CD14-positive monocyte (primary cell): ENCODE measurements at places on chromosomes 2 and 18. TPM values are rescaled to one million over a fixed set of nuclear protein-coding genes. Genes with fewer than 3 reads are reported as not detected.

QPCT gene
- polyA plus RNA-seq: 36.0 and 54.7 TPM in 2 replicates

STK11IP gene
- 13.0 TPM for polyA plus RNA-seq

POTEC gene
- polyA plus RNA-seq: not detected

TOGARAM2 gene
- not detected for polyA plus RNA-seq

GRCh38 chr2:62803961-62804360, 98.4 kb downstream of the EHBP1 start:
- DNase-seq: no peak
- peaks cover 5% of the 10 kb centered on the region for H3K36me3 ChIP-seq
- no peak overlapping the region for H3K27ac ChIP-seq
- no peak overlapping the region for H3K4me3 ChIP-seq
- H3K4me1 ChIP-seq: no peaks in the 10 kb centered on the region
- no peaks in the 10 kb centered on the region for H3K27me3 ChIP-seq

GRCh38 chr2:168848225-168848624, 42.0 kb downstream of the SPC25 start:
- no peak for DNase-seq
- H3K4me3 ChIP-seq: no peak overlapping the region
- no peak overlapping the region for H3K27ac ChIP-seq
- H3K4me1 ChIP-seq: no peaks in the 10 kb centered on the region
- H3K36me3 ChIP-seq: peaks cover 6% of the 10 kb centered on the region

DNA sequence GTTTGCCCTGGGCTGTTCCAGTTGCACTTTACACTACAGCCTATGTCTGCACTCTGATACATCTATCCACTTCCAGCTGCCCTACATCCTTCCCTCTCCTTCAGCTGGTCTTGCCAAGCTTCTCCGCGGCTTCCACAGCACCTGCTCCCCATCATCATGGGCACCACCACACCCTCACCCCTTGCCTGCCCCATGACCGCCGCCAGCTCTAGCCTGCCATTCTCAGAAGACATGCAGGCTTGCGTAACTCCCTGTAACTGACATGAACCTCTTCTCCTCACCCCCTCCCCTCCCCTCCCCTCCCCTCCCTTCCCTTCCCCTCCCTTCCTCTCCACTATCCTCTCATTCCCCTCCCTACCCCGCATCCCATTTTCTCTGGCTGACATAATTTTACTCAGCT, 46.0 kb downstream of the PAX8 start:
- no peaks in the 10 kb centered on the region for H3K36me3 ChIP-seq
- DNase-seq: peak; percentile 44
- H3K4me3 ChIP-seq: no peak overlapping the region
- peaks cover 24% of the 10 kb centered on the region for H3K4me1 ChIP-seq

DNA sequence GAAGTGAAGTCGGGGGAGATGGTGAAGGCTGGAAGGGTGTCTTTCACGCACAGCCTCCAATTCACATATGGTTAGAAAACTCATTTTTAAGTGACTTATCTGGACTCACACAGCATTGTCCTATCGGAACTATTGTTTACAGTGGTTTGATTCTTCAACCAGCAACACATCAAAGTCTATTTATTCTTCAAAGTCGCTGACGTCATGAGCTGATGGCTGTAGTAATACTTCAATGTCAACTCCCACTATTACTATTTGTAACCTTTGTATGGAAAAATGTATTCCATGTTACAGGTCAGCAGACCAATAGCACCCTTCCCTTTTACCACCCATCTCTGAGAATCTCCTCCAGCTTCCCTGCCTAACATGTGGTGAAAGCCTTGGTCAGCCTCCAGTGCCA, 47.8 kb upstream of the TMEM163 start:
- no peaks in the 10 kb centered on the region for H3K4me1 ChIP-seq
- no peak overlapping the region for H3K27ac ChIP-seq
- no peaks in the 10 kb centered on the region for H3K36me3 ChIP-seq
- H3K4me3 ChIP-seq: no peak overlapping the region
- DNase-seq: no peak
- H3K27me3 ChIP-seq: no peaks in the 10 kb centered on the region

DNA sequence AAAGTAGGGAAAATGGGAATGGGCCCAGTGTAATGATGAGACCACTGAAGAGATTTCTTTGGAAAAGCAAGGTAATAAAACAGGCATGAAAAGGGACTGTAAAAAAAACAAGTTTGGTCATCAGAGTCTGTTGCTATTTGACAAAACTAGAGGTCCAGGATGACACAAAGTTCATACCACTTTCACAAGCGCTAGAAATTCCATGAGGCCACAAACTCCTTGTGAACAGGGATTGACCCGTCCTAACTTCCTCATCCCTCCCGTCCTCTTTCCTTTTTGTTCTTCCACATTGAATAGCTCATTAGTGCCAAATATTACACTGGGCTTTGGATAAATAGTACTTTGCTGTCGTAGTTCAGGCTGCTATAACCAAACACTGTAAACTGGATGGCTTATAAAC, 188.8 kb upstream of the EPC2 start:
- H3K27ac ChIP-seq: no peak overlapping the region
- H3K36me3 ChIP-seq: no peaks in the 10 kb centered on the region
- H3K4me3 ChIP-seq: no peak overlapping the region
- H3K4me1 ChIP-seq: no peaks in the 10 kb centered on the region

- H3K4me3 ChIP-seq: no peak overlapping the region
- H3K27ac ChIP-seq: no peak overlapping the region
- no peak for DNase-seq
- H3K36me3 ChIP-seq: no peaks in the 10 kb centered on the region
Observed at GRCh38 chr2:181554061-181554830, 97.1 kb downstream of the ITGA4 start.

GRCh38 chr2:138948070-138948539, 167.9 kb upstream of the NXPH2 start:
- H3K27ac ChIP-seq: no peak overlapping the region
- no peaks in the 10 kb centered on the region for H3K36me3 ChIP-seq
- DNase-seq: no peak
- no peak overlapping the region for H3K4me3 ChIP-seq
- no peaks in the 10 kb centered on the region for H3K27me3 ChIP-seq
- no peaks in the 10 kb centered on the region for H3K4me1 ChIP-seq

- peaks cover 96% of the 10 kb centered on the region for H3K4me1 ChIP-seq
- H3K4me3 ChIP-seq: no peak overlapping the region
- no peak for DNase-seq
- no peaks in the 10 kb centered on the region for H3K27me3 ChIP-seq
- H3K36me3 ChIP-seq: no peaks in the 10 kb centered on the region
Observed at GRCh38 chr2:136010126-136010525, 24.7 kb upstream of the DARS1 start.
